Adrenal gland (tissue), 19 donors: ENCODE measurements at places on chromosomes 4 and X. TPM values are rescaled to one million over a fixed set of nuclear protein-coding genes. Genes with fewer than 3 reads are reported as not detected.

The IGSF1 gene
- 1.7 TPM for polyA plus RNA-seq

- no peak for DNase-seq
Observed at GRCh38 chr4:109913596-109914241, 1.0 kb downstream of the EGF start.

- no peak for DNase-seq
Observed at GRCh38 chr4:8152090-8152864, 6.3 kb downstream of the ABLIM2 start.

- no peak for DNase-seq
Observed at GRCh38 chr4:158384414-158384813, 137.3 kb upstream of the RXFP1 start.

DNA sequence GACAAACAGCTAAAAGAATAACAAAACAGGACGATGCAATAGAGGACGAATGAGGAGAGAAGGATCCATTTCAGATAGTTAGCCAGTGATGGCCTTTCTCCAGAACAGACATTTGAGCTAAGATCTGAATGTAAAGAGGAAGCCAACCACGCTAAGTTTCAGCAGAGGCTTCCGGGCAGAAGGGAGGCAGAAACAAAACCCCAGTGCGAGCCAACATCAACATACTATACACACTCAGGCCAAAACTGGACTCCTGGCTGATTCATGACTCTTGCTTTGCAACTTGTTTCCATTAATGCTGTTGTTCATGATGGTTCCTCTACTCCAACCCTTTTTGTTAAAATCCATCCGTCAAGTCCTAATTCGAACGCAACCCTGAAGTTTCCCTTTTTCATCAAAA is 730.3 kb downstream of the TRIML1 start:
- no peak for DNase-seq

The USO1 gene
- polyA plus RNA-seq: 102 TPM

The SPANXC gene
- polyA plus RNA-seq: not detected

The GAGE2A gene
- not detected for polyA plus RNA-seq

DNA sequence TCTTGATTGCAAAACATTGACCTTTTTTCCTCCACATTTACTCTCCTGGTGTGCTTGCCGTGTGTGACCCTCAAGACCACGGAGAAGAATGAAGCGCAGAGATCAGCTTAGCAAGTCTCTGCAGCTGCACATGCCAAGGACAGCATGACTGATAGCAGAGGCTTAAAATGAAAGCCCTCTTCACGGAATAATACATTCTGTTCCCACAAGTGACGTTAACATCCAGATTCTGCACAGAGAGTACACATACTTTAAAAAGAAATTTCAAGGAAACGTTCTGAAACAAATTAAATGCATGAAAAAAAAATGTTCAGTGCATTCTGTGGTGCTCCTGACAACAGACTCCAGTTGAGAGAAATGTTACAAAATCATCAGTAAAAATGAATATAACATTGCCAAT is 60.9 kb downstream of the SLC7A11 start:
- peak; percentile 64 for DNase-seq

The CSAG3 gene
- not detected for polyA plus RNA-seq

- DNase-seq: no peak
Observed at GRCh38 chr4:153248641-153249198, 44.5 kb downstream of the TRIM2 start.

The MAGEE2 gene
- polyA plus RNA-seq: 0.16 TPM

The INTS6L gene
- 62.0 TPM for polyA plus RNA-seq

The CNGA1 gene
- polyA plus RNA-seq: 0.84 TPM

- peak; percentile 73 for DNase-seq
Observed at GRCh38 chr4:182189103-182189878, 53.9 kb upstream of the TENM3 start.

GRCh38 chrX:29257521-29257920 is 670.3 kb downstream of the IL1RAPL1 start:
- DNase-seq: no peak

DNA sequence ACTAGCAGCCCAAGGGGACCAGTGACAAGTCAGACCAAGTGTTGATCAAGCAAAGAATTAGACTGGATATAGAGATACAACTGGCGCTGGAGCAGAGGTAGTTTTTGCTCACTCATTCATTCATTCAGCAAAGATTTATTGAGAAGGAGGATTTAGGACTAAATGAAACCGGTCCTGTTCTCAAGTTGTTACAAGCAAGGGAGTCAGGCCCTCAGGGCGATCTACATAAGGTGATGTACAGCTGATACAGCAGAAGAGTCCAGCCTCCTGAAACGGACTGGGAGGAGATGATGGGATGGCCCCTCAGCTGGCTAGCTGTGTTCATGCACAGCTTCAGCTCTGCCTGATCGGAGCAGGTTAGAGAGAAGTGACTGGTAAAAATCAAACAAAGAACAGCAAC is 242.4 kb downstream of the FBXW7 start:
- DNase-seq: no peak

- DNase-seq: no peak
Observed at GRCh38 chrX:101232316-101232715, 12.7 kb downstream of the DRP2 start.

The MAGEA2 gene
- polyA plus RNA-seq: not detected

The FOXP3 gene
- 0.24 TPM for polyA plus RNA-seq

GRCh38 chrX:6184900-6185515 is 43.7 kb downstream of the NLGN4X start:
- no peak for DNase-seq
